ENCODE measurements at places on chromosomes 16 and 17.

GRCh38 chr17:3157218-3157617, 29.9 kb upstream of the OR1G1 start:
- DNase-seq: no peak

- DNase-seq: no peak
Measured at GRCh38 chr16:12869698-12870427, 31.5 kb upstream of the SHISA9 start.

DNA sequence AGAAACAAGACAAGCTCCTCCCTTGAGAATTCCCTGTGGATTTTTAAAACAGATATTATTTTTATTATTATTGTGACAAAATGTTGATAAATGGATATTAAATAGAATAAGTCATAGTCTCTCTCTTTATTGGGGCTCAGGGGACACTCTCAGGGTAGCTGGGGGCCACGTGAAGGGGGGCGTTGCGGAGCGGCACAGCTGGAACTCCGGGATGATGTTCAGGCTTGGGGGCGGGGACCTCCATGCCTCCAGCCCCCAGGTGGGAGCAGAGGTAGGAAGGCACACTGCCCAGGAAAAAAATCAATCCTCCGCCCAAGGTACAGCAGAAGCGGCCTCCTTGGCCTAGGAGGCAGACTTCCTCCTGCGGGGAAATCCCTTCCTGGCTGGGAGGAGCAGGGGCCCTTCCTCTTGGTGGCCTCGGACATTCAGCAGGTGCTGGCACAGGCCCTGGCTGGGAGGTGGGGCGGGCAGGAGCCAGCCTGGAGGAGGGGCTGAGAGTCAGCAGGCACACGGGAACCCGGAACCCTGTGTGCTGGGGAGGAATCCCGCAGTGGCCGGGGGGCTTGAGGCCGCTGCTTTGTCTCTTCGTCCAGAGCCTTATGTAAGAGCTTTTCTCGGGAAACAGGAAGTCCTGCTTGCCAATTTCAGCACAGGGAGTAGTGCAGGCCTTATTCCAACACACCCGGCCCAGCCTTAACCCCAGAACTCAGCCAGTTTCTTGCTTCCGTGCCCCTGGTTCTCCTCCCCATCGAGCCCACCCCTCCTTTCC, 591 bp upstream of the TNFSF13 start:
- peak; percentile 95 for DNase-seq

- DNase-seq: no peak
Measured at GRCh38 chr17:75783803-75784472, 668 bp upstream of the UNK start.

DNA sequence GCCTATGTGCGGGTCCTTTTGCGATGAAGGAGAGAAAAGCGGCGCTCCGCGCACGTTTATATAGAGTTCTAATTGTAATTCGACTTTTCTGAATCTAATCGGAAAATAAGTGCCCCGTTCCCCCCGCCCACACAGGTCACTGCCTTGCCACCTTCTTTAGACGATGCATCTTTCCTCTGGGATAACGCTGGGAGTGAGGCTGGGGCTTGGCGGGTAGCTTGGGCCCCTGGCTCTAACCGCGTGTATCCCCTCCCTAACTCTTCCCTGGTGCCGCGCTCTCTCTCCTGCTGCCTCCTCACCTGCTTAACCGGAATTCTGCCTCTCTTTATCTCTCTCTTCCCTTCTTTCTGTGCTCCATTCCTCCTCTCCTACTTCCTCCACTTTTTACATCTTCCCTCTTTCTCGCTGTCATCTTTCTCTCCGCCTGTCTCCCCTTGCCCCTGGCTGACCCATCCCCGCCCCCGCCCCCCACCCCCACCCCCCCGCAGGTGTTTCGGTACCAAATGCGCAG, 2.6 kb downstream of the LHX1 start:
- no peak for DNase-seq

- no peak for DNase-seq
Measured at GRCh38 chr16:17803625-17804410, 333.1 kb upstream of the XYLT1 start.

GRCh38 chr16:59236804-59237458, 502.8 kb upstream of the GOT2 start:
- DNase-seq: no peak

DNA sequence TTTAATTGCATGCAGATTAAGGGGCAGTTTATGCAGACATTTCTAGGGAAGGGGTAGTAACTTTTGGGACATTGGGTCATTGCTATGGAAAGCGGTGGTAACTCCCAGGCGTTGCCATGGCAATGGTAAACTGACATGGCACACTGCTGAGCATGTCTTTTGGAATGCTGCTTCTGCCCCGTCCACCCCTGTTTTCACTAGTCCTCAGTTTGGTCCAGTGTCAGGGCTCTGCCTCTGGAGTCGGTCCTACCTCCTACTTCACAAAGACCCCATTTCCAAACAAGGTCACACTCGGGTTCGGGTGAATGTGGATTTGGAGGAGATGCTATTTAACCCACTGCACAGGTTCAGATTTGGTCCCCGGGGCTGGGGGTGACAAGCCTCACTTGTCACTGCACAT, 2.9 kb downstream of the IL34 start:
- no peak for DNase-seq

DNA sequence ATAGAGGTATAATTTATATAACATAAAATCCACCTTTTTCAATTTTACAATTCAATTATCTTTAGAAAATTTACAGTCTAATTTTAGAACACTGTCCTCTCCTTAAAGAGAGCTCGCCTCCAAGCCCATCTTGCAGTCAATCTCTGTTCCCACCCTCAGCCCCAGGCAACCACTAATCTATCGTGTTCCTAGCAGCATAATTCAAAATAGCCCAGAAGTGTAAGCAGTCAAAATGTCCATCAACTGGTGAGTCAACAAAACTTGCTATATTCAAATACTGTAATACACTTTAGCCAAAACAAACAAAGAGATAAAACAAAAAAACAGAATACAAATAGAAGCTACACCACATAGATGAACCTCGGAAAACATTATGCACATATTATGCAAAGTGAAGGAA, 1006.8 kb upstream of the EEF2KMT start:
- DNase-seq: no peak

DNA sequence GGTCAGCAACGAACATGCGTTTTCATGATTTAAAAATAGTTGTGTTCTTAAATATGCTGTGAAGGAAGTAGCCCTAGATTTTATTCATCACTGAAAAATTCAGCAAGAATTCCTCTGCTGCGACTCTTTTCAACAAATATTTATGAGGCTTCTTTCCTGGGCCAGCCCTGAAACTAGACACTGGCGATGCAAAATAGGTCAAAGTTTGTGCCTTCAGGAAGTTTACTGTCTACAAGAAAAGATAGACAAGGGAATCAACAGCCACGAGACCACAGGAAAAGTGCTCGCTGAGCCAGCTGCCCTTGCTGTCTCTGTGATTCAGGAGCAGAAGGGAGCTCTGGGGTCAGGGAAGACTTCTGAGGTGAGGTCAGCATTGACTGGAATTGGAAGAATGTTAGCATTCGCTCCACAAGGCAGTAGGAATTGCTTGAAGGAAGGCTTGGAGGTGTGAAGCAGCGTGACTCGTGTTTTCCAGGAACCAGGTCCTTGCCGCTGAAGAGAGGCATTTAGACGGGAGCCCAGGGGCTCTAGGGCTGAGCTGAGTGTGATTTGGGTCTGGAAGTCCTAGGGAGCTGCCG, 1.9 kb upstream of the RPL26 start:
- no peak for DNase-seq

- DNase-seq: no peak
Measured at GRCh38 chr17:42520540-42520951, 15.5 kb upstream of the NAGLU start.

DNA sequence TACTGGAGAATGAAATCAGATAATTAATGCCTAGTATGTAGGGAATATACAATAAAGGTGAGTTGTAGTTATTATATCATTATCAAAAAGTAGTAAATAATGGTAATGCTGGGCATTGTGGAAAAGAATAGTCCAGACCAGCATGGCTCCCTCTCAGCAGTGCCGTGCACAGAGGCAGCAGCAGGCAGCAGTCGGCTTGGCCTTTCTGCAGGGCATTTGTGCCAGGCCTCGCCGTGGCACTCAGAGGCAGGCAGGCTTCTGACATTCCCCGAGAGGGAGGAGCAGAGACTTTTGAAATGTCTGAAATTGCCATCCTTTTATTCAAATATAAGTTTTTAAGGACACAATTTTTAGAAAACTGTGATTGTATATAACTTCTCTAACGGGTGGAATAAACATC, 15.0 kb downstream of the KIAA0513 start:
- DNase-seq: no peak

DNA sequence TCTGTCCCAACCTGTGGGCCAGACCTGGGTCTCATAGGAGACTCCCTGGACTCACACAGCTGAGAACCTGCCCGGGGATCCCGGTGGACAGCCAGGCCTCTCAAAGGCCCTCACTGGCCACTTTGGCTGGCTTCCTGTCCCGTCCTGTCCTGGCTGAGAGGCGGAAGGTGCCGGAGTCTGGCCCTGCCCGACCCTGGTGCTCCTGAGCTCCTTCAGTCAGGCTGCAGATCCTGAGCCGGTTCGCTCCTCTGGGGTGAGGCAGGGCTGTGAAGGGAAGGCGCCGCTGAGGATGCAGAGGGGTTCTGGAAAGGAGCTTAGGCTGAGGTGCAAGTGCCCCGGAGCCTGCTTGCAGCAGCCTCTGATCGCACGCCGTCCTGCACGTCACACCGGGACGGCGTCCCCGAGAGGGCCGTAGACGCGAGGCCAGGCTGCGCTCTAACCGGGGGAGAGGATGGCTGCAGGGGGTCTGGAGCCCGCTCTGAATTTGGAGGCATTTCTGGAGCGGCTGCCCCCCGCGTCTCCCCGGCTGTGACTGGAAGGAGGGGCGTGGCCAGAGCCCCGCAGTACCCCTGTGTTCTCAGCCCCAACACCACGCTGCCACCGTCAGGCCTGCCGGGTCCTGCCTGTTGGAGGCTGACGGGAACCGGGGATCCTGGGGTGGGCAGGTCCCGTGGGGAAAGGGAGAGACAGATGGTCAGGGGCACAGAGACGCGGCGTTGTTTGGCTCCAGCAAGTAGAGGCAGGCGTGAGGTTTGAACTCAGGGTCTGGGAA, 4.1 kb downstream of the HGS start:
- no peak for DNase-seq

DNA sequence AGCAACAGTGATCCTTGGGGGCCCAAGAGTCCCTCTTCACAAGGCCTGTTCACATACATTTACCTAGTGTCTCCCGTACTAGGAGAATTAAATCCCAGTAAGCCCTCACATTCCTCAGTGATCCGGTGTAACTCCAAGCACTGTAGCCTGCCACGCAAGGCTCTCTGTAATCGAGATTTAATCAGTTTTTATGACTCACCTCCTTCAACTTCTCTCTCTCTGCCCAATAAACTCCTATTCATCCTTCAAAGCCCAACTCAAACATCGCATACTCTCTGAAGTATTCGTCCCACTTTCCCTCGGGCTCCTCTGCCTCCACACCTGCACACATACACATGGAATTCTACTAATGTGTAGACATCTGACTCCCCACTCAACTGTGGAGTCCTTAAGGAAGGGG, 141.8 kb downstream of the CMIP start:
- no peak for DNase-seq

DNA sequence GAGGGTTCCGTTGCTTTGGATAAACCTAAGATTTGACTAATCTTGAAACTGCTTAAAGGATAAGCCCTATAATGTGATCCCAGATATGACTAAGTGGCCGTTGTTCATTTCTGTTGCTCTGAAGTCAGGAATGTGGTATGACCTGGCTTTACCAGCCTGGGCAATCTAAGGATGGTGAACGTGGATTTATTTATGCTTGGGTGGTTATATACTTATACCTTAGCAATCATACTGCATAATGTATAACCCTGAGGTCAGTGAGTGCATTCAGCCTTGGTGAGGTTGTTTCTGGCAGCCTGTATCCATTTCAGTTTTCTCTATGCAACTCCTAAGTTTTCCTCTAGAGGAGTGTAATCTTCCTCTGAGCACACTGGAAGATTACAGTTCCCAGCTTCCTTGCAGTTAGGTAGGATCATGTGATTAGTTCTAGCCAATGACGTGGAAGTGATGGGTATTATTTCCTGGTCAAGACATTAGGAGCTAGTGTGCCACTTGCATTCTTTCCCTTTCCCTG, 41.9 kb downstream of the FTO start:
- DNase-seq: no peak

DNA sequence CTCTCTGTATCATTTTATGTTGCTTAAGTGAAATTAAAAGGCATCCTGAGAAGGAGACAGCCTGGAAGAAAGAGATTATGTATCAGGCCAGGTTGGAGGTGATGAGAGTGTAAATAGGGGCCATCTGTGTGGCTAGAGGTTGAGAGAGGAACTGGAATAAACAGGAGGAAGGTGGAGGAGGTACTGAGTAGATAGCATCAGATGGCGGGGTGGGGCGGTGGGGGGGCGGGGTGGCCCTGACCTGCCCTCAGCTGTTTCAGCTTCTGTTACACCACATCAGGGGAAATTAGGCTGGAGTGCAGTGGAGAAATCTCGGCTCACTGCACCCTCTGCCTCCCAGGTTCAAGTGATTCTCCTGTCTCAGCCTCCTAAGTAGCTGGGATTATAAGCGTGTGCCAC, 6.9 kb upstream of the KCNG4 start:
- no peak for DNase-seq

DNA sequence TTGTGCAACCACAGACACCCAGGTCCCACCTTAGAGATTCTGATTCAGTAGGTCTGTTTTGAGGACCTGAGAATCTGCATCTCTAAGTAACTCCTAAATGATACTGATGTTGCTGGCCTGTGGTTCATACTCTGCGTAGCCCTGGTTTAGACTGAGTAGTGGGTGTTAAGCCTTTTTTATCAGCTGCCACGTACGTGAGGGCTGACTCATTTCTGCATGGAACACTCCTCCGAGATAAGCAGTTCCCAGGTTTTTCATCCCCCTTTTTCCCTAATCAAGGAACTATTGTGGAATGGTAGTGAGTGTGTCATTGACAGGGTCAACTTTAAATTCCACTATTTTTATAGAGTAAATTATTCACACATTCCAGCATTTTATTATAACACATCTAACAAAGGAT, 26.1 kb downstream of the CDRT4 start:
- no peak for DNase-seq

GRCh38 chr16:35195864-35196216, 1736.4 kb downstream of the TP53TG3F start:
- DNase-seq: no peak

- no peak for DNase-seq
Measured at GRCh38 chr16:55003916-55004315, 73.3 kb downstream of the IRX5 start.

DNA sequence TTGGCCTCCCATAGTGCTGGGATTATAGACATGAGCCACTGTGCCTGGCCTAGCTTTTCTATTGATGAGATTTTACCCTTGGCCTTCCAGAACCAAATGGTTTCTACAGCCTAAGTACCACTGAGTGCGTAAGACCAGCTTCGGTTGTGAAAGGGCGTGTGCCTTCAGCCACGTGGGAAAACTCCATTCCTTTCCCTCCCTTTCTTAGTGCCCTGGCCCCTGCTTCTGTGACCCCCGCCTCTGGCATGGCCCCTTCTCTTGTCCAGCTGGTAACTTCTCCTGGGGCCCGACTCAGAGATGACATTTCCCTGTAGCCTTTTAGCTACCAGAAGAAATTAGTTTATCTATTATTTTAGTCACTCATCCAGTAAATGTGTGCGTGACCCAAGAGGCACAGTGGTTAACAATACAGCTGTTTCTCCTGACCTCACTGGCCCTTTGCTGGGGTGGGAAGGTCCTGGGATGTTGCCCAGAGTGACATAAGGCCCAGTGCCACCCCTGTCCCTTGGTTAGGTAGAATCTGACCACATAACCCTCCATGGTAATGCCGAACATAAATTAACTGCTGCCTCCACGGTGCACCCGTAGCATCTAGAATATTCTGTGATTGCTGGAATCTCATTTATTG, 97.3 kb downstream of the PLCG2 start:
- DNase-seq: no peak

- DNase-seq: no peak
Measured at GRCh38 chr17:48123776-48124388, 16.3 kb downstream of the SNX11 start.

- no peak for DNase-seq
Measured at GRCh38 chr17:28968914-28969295, 17.6 kb upstream of the PHF12 start.
